Caco-2 (cell line): ENCODE measurements at places on chromosomes 1 and 21. TPM values are rescaled to one million over a fixed set of nuclear protein-coding genes. Genes with fewer than 3 reads are reported as not detected.

The MAP3K7CL gene
- total RNA-seq, result 8.2 and 9.9 TPM in 2 replicates

The NTNG1 gene
- total RNA-seq, result not detected in 2 replicates

The NR0B2 gene
- 0.34 TPM in 1 of 2 replicates, not detected in the other for total RNA-seq

The KCNK2 gene
- 0.18 and 0.49 TPM in 2 replicates for total RNA-seq

The BRDT gene
- not detected in 2 replicates for total RNA-seq

GRCh38 chr21:14366998-14367397 is 15.9 kb downstream of the HSPA13 start:
- no peak for DNase-seq

The GNG12 gene
- 12.0 and 12.5 TPM in 2 replicates for total RNA-seq

GRCh38 chr21:17002594-17003257 is 510.1 kb upstream of the CXADR start:
- DNase-seq, result no peak

DNA sequence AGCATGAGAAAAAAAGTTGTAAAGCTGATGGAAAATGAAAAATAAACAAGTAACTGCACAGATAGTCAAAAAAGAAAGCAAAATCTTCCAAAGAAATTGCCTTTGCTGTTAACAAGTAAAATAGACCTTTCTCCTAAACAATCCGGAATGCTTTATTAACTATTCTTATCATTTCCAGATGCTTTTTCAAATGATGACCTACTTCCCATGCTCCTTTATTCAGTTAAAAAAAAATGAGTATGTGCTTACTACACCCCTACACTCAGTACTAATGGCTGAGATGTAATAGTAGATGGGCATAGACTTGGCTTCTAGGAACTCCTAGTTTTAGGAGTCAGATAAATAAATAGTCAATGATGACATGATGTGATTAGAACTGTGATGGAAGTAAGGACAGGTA is 108.5 kb downstream of the NIBAN1 start:
- no peak for DNase-seq

DNA sequence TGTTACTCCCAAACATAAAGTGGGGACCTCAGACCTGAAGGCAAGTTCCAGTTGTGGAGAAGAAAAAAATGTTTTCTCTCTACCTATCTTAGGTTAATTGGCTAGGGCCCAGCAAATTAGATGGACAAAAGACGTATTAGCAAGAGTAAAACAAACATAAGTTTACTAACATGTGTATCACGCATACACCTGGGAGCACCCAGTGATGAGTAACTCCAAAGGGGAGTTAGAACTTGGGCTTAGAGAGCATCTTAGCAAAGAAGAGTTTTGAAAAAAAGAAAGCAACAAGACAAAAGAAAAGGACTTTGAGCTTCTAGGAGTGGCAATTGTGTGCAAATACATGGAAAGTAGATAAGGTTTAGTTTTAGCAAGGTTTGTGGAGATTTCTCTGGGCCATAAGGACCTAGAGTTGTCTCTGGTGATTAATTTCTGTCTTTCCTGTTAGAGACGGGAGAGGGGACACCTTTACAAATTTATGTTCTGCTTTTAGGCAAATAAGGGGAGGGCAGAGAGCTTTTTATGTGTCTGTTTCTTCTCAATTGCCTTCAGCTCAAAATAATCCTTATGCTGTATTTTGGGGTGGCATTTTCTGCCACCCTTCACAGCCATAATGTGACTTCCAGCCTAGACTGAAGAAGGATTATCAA is 76.7 kb upstream of the PTGFRN start:
- DNase-seq, result no peak

The LAMB3 gene
- 112 and 125 TPM in 2 replicates for total RNA-seq

DNA sequence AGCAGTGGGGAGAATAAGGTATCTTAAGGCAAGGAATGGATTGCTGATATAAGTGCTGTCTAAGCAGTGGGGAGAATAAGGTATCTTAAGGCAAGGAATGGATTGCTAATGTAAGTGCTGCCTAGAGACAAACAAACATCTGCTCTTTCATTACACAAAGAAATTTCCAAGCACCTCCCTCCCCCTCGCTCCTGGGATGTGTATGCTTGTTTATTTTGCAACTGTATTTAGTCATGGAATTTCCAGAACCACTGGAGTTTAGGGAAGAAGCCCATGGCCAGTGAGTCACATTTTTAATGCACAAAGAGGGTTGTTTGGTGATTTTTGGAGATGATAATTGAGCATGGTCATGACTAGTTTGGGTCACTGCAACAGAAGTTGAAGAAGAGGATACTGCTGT is 21.5 kb downstream of the PDPN start:
- DNase-seq, result no peak

DNA sequence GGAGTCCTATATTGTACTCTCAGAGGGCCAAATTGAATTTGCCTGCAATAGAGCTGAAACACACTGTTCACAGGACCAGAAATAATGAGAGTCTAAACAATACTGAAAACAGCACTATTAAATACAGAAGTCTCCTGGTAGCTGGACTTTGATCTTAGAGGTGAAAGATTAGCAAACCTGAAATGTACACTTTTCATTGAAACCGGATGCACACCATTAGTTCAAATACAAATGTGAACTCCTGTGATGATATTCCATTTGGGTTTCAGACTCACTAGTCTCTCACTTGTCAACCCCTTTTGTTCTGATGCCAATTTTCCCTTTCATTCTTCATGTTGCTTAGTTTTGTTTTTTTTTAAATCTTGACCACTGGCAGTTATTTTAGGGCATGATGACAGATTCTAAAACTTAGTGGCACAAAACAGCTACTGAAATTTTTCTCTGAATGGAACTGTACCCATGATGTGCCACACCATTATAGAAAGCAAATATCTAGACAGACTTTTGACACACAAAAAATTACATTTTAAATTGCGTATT is 5.9 kb upstream of the TNFSF4 start:
- no peak for DNase-seq

- DNase-seq, result no peak
Measured at GRCh38 chr1:16391411-16391810, 24.4 kb downstream of the SZRD1 start.

- no peak for DNase-seq
Measured at GRCh38 chr1:202659541-202659940, 50.7 kb downstream of the SYT2 start.

The CELA3A gene
- not detected in 2 replicates for total RNA-seq

DNA sequence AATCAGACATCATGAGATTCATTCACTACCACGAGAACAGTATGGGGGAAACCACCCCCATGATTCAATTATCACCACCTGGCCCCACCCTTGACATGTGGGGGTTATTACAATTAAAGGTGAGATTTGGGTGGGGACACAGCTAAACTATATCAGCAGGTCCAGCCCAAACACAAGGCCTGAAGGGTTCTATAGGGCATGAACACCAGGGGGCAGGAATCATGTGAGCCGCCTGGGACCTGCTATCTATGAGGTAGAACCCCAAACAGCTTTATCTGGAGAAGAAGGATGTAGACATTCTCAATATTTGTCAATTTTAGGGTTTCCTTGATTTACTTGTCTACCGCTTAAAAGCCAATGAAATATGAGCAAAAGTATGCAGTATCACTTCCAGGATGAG is 294.9 kb upstream of the DEPDC1 start:
- no peak for DNase-seq

DNA sequence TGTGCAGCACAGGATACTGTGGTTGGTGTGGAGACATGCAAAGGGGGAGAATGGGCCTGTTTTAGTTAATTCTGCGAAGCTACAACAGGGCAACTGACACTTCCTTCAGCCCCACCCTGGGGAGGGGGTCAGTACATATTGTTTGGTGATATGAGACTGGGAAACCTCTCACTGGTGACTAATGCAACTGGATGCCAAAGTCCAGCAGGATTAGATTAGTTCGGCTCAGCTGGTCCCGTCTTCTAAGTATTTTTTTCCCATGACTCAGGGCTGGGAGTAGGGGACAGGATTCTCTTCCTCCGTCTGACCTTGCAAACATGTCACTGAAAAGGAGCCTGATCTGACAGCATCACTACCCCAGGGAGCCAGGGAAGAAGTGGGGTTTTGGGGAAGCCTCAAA is 43.0 kb downstream of the PLXNA2 start:
- DNase-seq, result peak; percentile 73

GRCh38 chr1:159882527-159882862 is 17.5 kb downstream of the CFAP45 start:
- DNase-seq, result no peak

The HCRTR1 gene
- not detected in 2 replicates for total RNA-seq

The ETV3L gene
- total RNA-seq, result not detected in 2 replicates

The KRTAP19-8 gene
- not detected in 2 replicates for total RNA-seq

DNA sequence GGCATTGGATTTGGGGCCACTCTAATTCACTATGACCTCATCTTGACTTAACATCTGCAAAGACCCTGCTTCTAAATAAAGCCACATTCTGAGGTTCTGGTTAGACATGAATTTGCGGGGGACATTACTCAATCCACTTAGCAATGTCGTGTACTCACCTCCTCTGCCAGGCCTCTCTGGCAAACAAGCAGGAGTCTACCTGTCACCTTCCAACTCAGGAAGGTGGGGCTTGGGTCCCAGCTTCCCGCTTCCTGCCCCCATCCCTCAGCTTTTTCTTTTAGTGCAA is 177.8 kb downstream of the PSMG1 start:
- DNase-seq, result no peak

The IGSF5 gene
- total RNA-seq, result 0.18 and 0.30 TPM in 2 replicates

DNA sequence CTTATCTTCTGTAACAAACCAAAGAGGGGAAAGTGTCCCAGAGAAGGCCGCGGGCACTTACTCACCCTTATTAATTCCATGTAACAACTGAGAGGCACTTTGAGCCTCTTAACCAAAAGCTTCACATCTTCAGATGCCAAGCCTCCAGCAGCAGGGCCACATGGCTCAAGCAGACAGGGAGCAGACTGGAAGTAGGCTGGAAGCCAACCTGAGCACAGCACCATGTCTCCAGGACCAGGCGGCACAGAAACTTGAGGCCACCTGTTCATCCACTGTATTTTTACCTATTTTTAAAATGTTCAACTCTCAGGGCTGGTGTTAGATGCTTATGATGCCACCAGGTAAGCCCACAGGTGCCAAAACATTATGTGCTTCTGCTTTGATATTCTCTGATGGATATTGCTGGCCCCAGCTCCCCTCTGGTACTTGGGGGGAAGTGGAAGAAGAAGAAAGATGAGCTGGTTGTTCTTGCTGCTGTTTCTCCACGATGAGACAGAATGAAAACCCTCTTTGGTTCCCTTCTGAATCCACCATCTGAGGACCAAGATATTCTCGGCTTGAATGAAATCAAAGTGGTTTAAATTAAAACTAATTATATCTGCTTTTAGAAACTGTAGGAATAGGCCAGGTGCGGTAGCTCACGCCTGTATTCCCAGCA is 30.6 kb upstream of the SDE2 start:
- DNase-seq, result no peak
